ENCODE measurements at places on chromosomes 6 and 20.

DNA sequence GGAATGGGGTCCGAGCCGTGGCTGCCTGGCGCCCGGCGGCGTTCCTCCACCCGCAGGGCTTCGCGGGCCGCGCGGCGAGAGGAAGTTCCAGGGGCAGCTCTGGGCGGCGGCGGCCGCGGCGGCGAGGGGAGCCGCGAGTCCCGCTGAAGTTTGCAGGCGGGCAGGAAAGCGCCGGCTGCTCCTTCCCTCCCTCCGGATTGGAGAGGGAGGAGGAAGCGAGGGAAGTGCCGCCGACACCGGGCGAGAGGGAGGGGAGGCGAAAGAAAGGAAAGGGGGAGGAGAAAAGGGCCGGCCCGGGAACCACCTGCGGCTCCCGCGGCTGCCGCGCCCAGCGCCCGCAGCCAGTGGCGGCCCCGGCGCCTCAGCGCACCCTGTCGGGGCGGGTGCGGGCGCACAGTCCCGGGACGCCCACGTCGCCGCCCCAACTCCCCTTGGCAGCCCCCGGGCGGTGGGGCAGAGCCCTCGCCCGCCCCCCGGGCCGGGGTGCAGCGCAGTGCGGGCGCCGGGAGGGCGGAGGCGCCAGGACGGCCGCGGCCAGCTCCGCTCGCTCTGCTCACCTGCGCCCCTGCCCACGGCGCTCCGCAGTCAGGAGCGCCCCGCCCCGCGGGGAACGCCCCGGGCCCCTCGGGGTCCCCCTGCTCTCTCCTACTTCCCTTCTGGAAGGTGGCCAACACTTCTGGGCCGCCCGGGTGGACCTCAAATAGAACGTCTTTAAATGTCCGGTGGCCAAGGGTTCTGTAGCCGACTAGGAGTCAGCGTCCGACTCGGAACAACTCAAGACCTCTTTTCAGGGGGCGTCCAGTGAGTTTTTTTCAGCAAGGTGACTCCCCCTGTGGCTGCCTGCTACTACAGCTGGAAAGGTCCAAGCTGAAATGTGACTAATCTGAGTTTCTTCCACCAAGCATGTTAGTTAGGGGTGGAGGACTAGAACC lies 80.3 kb upstream of the CCDC28A start:
- DNase-seq = peak; percentile 25

DNA sequence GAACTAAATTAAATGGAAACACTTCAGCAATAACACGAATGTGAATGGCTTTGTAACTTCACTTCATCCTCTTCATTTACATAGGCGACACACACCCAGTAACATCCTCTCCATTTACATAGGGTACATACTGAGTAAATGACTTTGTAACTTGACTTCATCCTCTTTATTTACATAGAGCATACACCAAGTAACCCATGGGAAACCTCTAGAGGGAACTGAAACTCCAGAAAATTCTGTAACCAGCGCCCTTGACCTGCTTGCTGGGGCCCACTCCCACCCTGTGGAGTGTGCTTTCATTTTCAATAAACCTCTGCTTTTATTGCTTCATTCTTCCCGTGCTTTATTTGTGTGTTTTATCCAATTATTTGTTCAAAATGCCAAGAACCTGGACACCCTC lies 81.6 kb upstream of the OPRM1 start:
- DNase-seq = no peak

- DNase-seq = no peak
These were observed 9.6 kb downstream of the L3MBTL3 start for GRCh38 chr6:130027948-130028347.

DNA sequence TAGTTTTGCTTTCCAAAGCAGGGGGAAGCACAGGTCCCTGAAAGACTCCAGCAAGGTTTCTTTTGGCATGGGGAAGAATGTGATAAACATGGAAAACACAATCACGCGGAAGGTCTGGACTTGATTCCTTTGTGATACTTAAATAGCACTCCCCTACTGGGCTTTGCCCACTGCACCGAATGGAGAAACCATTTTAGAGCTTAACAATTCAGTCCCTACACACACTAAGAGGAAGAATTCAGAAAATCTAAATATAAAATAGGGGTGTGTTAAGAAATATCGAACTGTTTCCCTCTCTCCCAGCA lies 71.4 kb upstream of the NHSL1 start:
- DNase-seq = no peak

- no peak for DNase-seq
These were observed 285.9 kb downstream of the ALDH8A1 start for GRCh38 chr6:134663800-134664535.

GRCh38 chr6:131336596-131336995 lies 201.3 kb downstream of the AKAP7 start:
- no peak for DNase-seq

DNA sequence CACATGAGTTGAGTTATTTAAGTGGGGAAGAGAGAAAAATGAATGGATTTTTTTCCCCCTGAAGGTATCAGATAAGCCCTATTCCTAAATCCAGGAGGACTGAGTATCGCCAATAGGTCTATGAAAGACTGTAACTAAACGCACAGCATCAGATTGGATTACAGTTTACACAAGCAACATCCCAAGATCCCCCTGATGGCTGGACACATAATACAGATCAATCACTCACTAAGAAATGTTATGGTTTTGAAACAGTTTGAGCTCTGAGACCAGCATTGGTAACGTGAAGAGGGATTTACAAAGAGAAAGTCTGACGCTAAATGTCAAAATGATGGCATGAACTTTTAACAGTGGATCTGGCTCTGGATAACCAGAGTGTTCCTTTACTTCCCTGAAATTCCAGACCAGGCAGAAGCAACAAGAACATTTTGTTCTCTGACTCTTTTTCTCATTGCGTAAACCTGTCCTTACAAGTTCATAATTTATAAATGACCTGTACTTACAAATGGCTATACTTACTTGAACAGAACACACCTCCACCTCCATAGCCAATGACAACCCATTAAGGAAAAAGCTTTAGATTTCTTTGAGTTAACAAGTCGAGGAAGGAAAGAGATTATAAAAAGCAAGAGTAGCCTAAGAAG lies 131.8 kb upstream of the BEND3 start:
- DNase-seq = no peak

DNA sequence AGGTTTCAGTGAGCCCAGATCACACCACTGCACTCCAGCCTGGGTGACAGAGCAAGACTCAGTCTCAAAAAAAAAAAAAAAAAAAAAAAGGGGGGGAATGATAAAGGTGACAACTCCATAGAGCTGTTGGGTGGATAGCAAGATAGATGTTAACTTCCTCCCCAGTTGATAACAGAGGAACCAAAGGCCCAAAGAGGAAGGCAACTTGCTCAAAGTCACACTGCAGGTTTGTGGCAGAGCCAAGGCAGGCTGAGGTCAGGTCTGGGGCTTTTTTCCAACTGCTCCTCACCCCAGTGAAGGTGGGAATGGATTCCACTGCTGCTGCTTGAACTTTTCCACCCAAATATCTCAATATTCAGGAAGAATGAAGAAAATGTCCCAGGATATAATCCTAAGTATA lies 26.7 kb downstream of the HCK start:
- no peak for DNase-seq

- no peak for DNase-seq
These were observed 510.7 kb upstream of the SULF2 start for GRCh38 chr20:48295966-48296421.

DNA sequence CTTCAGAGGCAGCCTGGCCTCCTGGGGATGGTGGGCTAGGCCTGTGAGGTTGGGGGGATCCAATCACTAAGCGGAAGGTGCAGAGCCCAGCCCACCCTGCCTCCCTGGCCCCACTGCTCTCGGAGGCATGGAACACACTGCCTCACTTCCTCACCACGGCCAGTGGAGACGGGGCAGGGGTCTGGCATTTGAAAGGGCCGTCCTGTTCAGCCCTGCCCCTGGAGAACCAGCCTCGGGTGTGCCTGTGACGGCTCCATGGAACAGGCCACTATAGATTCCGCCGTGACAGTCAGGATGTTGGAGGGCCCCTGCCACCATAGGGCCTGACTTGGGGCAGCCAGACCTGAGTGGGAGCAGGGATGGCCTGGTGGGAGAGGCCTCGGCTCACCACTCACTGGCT lies 110.2 kb downstream of the DACT2 start:
- no peak for DNase-seq

DNA sequence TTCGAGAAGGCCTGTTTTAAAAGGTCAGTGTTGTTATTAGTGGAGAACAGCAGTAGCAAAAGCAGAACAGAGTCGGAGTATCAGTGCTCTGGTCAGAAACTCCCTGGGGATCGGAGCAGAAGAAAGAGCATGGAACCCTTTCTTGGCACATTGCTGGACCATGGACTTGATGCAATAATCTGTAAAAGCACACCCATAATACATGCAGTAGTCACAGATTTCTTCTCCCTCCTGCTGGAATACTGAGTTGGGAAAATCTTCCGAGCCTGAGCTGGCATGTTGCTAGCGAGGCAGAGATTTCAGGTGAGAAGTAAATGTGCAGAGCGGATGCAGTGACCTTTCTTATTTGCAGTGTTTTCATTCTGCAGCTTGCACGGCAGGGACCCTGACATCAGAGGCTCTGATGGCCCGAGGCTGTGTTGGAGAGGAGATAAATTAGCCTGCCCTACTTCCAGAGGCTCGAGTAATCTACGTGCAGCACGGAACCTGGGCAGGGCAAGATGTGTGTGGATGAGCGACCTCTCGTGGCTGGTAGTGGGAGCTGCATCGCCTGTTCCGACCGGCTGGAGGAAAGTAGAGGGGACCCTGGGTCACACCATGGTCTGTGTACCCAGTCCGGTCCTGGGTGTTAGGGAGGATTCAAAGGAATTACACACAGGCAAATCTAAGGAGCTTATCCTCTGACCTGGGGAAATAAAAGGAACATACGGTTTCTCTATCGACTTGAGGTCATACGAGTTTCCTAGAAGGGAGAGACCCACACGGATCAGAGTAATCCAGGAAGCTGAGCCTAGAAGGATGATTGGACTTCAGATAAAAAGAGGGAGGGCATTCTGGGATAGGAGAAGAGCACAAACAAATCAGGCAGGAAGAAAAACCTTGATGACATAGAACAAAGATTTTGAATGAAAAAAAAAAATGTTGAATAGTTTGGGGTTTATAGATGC lies 137.0 kb upstream of the STMND1 start:
- peak; percentile 33 for DNase-seq

GRCh38 chr6:168004023-168004422 lies 6.6 kb downstream of the KIF25 start:
- no peak for DNase-seq

DNA sequence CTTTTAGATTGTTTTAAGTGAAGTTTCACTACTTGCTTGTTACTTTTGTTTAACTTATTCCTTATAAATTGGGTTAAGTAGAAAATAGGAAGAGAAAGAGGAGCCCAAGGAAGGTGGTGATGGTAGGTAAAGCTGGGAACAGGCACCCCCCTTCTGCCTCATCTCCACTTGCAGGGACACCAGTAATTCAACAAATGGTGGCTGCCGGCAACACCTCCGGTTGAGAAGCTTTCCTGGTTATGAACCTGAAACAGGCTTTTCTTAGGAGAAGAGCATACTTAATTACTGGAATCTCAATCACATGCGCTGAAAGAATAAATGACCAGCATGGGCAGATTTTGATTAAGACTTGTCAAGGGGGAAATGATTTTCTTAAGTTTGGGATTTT lies 158.9 kb upstream of the ZNF217 start:
- no peak for DNase-seq

- DNase-seq = no peak
These were observed 11.7 kb upstream of the DSN1 start for GRCh38 chr20:36785308-36785707.

GRCh38 chr6:139883776-139884175 lies 509.3 kb upstream of the CITED2 start:
- no peak for DNase-seq

- DNase-seq = no peak
These were observed 53.3 kb upstream of the EYA4 start for GRCh38 chr6:133187657-133188453.

GRCh38 chr6:155710704-155711103 lies 255.1 kb upstream of the NOX3 start:
- DNase-seq = no peak

DNA sequence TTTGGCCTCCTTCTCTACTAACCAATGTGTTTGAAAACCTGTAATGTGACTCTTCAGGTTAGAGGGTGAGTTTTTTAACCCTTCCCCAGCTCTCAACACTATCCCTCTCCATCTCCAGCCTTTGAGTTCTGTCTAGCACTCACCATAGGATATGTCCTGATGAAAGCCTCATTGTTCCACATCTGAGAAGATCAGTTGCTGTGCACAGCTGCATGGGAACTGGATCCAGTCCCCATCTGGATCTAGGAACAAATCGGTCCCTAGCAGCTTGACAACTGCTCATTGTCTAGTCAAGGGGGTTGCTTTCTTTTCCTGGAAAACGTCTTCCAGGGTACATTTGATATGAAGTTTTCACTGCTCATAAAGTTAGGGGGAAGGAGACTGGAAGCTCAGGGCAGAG lies 45.4 kb upstream of the AGPAT4 start:
- no peak for DNase-seq

DNA sequence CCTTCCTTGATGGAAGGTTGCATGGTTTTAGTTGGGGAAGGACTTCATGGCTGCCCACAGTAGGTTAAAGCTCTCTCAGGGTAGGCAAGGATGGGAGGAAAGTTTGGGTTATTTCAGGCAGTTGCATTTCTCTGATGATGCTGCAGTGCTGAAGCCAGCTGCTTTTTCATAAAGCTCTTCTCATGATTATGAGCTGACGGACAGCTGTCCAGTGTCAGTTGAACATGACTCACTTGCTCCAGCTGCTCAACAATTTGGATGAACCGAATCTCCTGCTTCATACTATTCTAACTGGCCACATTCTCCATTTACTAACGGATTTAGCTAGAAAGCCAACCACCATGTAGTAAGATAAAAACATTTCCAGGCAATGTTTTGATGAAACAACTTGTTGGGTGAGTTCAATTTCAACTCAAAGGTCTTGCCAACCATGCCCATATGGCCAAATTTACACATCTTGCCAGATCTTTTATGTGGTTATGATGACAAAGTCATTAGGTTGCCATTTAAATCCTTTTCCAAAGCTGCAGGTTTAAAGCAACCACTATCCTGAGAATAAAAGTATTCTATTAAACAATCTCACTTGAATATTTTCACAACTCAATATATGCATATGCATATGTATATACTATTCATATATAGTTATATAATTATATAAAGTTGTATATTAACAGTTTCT lies 125.9 kb downstream of the HS3ST5 start:
- DNase-seq = no peak

DNA sequence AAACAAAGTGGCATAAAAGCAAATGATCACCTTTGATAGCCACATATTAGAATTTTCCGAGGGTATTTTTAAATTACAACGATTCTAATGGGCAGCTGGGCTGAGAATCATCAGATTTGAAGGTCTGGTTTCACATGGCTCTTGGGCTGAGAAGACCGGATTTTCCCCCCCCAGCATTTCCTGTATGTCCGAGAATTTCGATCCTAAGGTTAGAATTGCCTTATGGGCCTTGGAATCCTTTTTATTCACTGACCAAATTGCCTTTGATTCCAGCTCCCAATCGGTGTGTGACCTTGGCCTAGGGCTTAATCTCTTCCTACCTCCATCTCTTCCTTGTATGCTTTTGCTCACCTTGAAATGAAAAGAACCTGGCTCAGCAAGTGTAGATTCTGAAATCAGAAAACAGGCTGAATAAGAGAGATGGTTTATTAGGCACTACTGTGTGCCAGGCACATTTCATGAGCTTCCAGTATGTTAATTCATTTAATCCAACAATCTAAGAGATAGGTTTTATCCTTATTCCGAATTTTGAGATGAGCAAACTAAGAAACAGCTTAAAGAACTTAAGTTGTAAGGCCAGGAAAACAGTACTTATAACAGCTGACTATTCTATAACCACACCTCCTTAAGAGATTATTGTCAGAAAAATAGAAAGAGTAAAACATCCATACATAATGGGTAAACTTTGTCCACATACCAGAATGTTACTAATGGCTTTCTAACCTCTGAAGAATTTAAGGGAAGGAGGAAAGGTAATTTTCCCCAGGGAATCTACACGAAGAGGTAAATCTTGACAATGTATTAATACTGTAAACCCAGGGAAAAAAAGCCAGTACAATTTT lies 39.4 kb downstream of the HFE start:
- no peak for DNase-seq
